ENCODE measurements at places on chromosomes 4 and X.

DNA sequence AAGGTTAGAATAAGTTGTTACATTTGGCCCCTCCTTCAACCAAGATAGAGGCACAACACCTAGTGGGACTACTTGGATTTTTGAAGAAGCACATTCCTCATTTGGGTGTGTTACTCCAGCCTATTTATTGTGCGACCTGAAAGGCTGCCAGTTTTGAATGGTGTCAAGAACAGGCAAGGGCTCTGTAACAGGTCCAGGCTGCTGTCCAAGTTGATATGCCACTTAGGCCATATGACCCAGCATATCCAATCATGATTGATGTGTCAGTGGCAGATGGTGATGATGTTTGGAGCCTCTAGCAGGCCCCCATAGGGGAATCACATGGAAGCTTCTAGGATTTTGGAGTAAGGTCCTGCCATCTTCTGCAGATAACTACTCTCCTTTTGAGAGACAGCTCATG lies 35.5 kb upstream of the UGT2B4 start:
- no peaks in the 10 kb centered on the region for H3K36me3 ChIP-seq
- H3K27ac ChIP-seq = no peak overlapping the region
- H3K27me3 ChIP-seq = no peaks in the 10 kb centered on the region

- H3K27ac ChIP-seq = no peak overlapping the region
- H3K4me3 ChIP-seq = no peak overlapping the region
- H3K36me3 ChIP-seq = no peaks in the 10 kb centered on the region
- H3K27me3 ChIP-seq = no peaks in the 10 kb centered on the region
- no peaks in the 10 kb centered on the region for H3K4me1 ChIP-seq
Measured at GRCh38 chr4:176548571-176548970, 228.8 kb downstream of the SPCS3 start.

DNA sequence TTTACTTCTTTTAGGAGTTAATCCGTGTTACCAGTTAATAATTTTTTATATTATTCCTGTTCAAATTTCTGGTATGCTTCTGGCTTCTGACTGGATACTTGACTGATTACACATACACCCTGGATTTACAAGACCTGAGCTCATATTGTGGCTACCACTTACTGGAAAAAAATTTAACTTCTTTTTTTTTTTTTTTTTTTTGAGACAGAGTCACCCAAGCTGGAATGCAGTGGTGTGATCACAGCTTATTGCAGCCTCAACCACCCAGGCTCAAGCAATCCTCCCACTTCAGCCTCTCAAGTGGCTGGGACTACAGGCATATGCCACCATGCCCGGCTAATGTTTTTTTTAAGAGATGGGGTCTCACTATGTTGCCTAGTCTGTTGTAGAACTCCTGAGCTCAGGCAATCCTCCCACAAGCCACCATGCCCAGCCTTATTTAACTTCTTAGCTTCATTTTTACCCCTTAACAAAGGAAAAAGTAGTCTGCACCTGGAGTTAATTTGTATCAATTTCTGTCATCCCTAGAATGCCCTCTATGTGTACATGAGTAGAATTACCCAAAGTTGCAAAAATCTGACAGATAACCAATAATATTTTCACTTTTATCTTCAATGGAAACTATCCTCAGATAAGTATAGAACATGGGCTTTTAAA lies 50.3 kb downstream of the TMEM165 start:
- H3K27me3 ChIP-seq = no peaks in the 10 kb centered on the region
- no peak overlapping the region for H3K27ac ChIP-seq
- H3K4me1 ChIP-seq = peaks cover 4% of the 10 kb centered on the region
- H3K4me3 ChIP-seq = no peak overlapping the region
- peaks cover 56% of the 10 kb centered on the region for H3K36me3 ChIP-seq

GRCh38 chr4:7120341-7120740 lies 52.5 kb upstream of the GRPEL1 start:
- H3K4me1 ChIP-seq = peaks cover 4% of the 10 kb centered on the region
- no peak overlapping the region for H3K4me3 ChIP-seq
- H3K27me3 ChIP-seq = no peaks in the 10 kb centered on the region
- no peak for DNase-seq
- H3K27ac ChIP-seq = no peak overlapping the region

DNA sequence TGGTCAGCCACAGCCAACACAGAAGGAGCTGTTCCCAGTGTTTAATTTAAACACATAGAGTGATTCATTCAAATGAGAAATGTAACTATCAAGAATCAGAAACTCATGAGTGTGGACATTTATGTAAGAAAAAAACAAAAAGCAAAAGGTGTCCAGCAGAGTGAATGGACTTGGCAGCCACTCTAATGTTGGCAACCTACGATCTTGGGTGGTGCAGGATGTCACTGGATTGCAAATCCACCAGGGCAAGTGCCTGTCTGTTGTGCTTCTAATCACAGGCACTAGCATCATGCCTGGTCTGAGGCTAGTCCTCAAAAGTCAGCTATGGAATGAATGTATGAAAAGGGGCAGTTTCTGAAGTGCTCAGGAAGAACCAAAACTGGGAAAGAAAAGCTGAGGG lies 277.7 kb upstream of the CLNK start:
- H3K36me3 ChIP-seq = no peaks in the 10 kb centered on the region
- no peak overlapping the region for H3K4me3 ChIP-seq
- H3K27ac ChIP-seq = no peak overlapping the region
- DNase-seq = no peak
- no peaks in the 10 kb centered on the region for H3K27me3 ChIP-seq

DNA sequence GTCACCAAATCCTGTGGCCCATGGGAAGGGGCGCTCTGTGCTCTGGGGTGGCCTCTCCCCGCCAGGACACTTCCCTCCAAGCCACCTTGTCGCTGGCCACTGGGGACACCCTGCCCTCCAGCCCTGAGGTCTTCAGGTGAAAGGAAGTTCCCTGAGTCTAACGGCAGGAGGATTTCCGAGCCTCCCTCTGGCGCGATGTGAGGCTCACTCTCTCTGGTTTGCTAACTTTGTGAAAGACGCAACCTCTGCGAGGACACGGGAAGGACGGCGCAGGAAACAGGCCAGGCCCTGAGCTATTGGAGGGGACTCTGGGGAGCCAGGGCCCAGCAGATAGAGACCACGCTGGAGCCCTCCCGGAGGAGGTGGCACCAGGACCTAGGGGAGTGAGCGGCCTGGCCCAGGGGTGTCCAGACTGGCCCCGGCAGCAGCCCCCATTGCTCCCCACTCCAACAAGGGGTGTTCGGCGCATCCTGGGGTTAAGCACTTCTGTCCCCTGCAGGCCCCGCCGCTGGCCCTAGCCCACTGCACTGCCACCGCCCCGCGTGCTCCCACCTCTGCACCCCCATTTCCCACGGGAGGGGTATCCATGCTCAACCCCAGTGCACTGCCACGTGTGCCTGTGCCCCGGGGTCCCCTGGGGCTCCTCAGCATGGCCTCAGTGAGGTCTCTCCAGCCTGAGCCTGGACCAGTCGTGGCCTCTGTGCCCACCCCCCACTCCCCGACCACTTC lies 72.2 kb upstream of the MXD4 start:
- no peak overlapping the region for H3K4me3 ChIP-seq
- peaks cover 9% of the 10 kb centered on the region for H3K36me3 ChIP-seq
- no peak overlapping the region for H3K27ac ChIP-seq
- H3K4me1 ChIP-seq = no peaks in the 10 kb centered on the region
- DNase-seq = peak; percentile 51

GRCh38 chrX:29477878-29478277 lies 737.5 kb upstream of the MAGEB2 start:
- no peak for DNase-seq
- H3K27ac ChIP-seq = no peak overlapping the region

DNA sequence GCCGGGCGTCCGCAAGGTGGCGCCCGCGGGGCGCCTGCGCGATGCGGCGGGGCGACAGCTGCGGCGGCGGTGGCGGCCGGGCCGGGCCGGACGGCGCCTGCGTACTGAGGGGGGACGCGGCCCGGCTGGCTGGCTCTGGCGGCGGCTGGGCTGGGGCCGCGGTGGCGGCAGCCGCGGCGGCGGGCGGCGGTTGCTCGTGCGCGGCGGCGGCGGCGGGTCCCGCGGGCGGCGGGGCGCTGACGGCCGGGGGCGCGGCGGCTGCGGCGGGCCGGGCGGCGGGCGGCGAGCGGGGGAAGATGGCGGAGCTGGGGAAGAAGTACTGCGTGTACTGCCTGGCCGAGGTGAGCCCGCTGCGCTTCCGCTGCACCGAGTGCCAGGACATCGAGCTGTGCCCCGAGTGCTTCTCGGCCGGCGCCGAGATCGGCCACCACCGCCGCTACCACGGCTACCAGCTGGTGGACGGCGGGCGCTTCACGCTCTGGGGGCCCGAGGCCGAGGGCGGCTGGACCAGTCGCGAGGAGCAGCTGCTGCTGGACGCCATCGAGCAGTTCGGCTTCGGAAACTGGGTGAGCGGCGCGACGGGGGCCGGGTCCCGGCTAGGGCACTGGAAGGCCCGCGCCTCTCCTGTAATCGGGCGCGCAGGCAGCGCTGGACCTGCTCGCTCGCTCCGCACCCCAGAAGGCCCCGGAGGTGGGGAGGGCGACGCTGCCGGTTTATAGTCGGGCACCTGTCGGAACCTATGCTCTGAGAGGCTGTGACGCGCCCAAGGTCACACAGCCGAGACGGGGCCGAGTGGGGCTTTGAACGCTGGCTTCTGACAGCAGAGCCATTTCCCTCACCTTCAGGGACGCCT lies at the start of gene TADA2B:
Gene TADA2B (plus strand): TSS at position 89 of the 853 bp plus-strand sequence. CDS start 208 bp downstream, at position 297.
- peaks cover 50% of the 10 kb centered on the region for H3K4me1 ChIP-seq
- peak within 1 kb of the TSS; percentile 99 for H3K27ac ChIP-seq
- H3K27me3 ChIP-seq = no peaks in the 10 kb centered on the region
- H3K4me3 ChIP-seq = peak within 1 kb of the TSS; percentile 96
- no peaks in the 10 kb centered on the region for H3K36me3 ChIP-seq
- DNase-seq = peak; percentile 75

- no peaks in the 10 kb centered on the region for H3K4me1 ChIP-seq
- H3K27me3 ChIP-seq = no peaks in the 10 kb centered on the region
- peaks cover 14% of the 10 kb centered on the region for H3K36me3 ChIP-seq
- H3K27ac ChIP-seq = no peak overlapping the region
- no peak overlapping the region for H3K4me3 ChIP-seq
Measured at GRCh38 chr4:53432528-53433424, 55.3 kb downstream of the FIP1L1 start.

DNA sequence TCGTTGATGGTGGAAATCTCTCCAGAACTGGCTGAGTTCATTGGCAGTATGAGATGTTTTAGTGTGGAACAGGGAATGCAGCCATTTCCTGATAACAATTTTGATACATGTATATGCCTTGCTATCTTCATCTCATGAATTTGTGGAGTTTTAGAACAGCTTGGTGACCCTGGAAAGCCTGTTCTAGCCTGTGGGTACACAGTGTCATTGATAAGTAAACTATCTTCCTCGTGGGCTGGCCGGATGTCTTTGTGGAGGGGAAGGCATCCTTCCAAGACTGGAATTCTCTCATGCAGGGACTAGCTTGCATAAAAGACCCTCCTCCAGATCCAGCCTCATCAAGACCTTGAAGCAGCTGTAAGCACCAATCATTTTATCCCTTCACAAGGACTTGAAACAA lies 40.2 kb upstream of the NUDT10 start:
- no peaks in the 10 kb centered on the region for H3K36me3 ChIP-seq
- no peaks in the 10 kb centered on the region for H3K27me3 ChIP-seq
- no peak overlapping the region for H3K4me3 ChIP-seq

DNA sequence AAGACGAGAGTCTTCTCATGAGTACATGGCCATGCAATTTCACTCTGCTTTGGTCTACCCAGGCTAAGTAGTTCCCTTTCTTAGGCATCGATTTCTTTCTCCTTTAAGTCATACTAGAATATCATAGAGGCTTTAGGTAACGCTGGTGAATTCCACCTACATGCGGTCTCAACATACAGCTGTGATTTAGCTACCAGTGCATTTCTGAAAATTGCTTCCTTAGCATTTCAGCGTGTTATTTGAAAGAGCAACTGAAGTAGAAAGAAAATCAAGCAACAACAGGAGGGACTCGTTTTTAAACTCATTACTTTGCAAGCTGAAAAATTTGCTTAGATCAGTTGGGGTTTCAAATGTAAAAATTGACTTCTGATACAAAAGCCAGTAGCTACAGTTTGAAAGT lies 48.1 kb upstream of the RASGEF1B start:
- no peak overlapping the region for H3K4me3 ChIP-seq
- DNase-seq = no peak
- no peaks in the 10 kb centered on the region for H3K27me3 ChIP-seq
- no peaks in the 10 kb centered on the region for H3K36me3 ChIP-seq

Data from tibial artery (tissue), 4 donors.